ENCODE measurements at places on chromosomes 2 and 18.

- no peak for DNase-seq
Observed at GRCh38 chr18:52322307-52322706, 17.7 kb upstream of the DCC start.

DNA sequence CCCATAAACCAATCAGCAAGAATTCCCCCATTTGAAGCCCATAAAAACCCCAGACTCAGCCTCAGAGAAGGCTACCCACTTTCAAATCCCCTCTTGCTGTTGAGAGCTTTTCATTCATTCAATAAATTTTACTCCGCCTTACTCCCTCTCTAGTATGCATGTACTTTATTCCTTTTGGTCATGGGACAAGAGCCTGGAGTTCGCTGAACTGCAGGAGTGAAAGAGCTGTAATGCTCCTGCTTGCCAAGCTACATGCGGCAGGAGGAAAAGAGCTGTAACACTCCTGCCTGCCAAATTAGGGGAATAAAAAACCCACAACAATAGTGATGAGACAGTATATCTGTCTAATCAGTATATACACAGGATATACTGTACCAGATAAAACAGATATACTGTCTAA lies 1261.7 kb downstream of the LRP1B start:
- DNase-seq, result no peak

- no peak for DNase-seq
Observed at GRCh38 chr2:97743913-97744312, 30.5 kb downstream of the ZAP70 start.

GRCh38 chr2:157160111-157160510 lies 97.4 kb upstream of the GALNT5 start:
- no peak for DNase-seq

GRCh38 chr2:241780939-241781569 lies 4.4 kb downstream of the GAL3ST2 start:
- no peak for DNase-seq

DNA sequence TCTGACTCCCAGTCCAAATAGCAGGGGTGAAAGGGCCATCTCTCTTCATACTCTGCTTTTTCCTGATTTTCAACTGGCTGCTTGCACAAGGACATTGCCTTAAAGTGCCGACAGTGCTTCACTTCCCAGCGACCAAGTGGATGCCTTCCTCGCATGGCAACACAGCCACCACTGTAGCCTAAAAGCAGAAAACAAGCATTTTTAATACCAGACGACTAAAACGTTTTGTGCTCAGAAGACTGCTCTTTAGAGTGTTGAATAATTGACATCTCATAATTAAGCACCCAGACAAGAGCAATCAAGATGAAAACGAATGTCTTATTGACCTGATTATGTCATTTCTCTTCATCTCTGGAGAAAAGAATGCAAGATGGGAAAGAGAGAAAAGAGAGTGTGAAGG lies 75.2 kb downstream of the PLA2R1 start:
- DNase-seq, result no peak

DNA sequence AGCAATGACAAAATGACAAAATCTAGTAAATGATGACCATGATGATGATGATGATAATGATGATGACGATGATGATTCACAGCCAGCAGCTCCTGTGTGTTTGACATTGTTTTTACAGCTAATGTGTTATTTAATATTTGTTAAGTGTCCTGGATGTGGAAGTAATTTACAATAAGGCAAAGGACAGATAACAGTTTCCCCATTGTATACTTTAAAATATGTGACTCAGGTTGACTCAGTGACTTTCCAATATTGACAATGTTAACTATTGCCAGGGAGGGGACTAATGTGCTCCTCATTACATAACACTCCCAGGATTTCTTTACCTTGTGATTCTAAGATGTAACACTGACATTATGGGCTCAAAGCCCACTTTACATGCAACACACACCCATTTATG lies 602.2 kb downstream of the FBXO15 start:
- no peak for DNase-seq

GRCh38 chr2:220687231-220687843 lies 884.8 kb downstream of the EPHA4 start:
- DNase-seq, result peak; percentile 12
